Fibroblast of the aortic adventitia (primary cell): ENCODE measurements at places on chromosomes 12 and 14. TPM values are rescaled to one million over a fixed set of nuclear protein-coding genes. Genes with fewer than 3 reads are reported as not detected.

The GPATCH2L gene
- 47.9 and 57.6 TPM in 2 replicates for total RNA-seq

The GPX2 gene
- total RNA-seq = not detected in 2 replicates

The RNASE13 gene
- not detected in 2 replicates for total RNA-seq

The DHH gene
- 0.41 TPM in 1 of 2 replicates, not detected in the other for total RNA-seq

The KRT77 gene
- not detected in 2 replicates for total RNA-seq

The KRT83 gene
- total RNA-seq = not detected in 2 replicates

The HOMEZ gene
- 7.0 and 7.5 TPM in 2 replicates for total RNA-seq

The RFC5 gene
- 3.7 and 26.2 TPM in 2 replicates for total RNA-seq

The ANKRD33 gene
- total RNA-seq = 0.09 TPM in 1 of 2 replicates, not detected in the other

The SLC8A3 gene
- not detected in 2 replicates for total RNA-seq

The AMHR2 gene
- total RNA-seq = not detected in 2 replicates

The LPAR5 gene
- not detected in 2 replicates for total RNA-seq

The HCAR2 gene
- total RNA-seq = 0.25 TPM in 1 of 2 replicates, not detected in the other

The ANO4 gene
- 0.18 and 1.6 TPM in 2 replicates for total RNA-seq

The TCL1B gene
- total RNA-seq = 0.98 TPM in 1 of 2 replicates, not detected in the other

- DNase-seq = no peak
These were observed 597 bp upstream of the DYNC1H1 start for GRCh38 chr14:101963656-101964296.

DNA sequence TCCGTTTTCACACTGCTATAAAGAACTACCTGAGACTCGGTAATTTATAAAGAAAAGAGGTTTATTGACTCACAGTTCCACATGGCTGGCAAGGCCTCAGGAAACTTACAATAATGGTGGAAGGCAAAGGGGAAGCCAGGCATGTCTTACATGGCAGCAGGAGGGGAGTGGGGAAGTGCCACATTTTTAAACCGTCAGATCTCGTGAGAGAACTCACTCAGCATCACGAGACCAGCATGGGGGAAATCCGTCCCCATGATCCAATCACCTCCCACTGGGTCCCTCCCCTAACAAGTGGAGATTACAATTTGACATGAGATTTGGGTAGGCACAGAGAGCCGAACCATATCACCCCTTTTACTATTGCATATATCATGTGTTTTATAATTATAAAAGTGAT lies 2.0 kb upstream of the PIGH start:
- no peak for DNase-seq

GRCh38 chr12:89059721-89060541 lies 292.4 kb downstream of the DUSP6 start:
- DNase-seq = no peak

DNA sequence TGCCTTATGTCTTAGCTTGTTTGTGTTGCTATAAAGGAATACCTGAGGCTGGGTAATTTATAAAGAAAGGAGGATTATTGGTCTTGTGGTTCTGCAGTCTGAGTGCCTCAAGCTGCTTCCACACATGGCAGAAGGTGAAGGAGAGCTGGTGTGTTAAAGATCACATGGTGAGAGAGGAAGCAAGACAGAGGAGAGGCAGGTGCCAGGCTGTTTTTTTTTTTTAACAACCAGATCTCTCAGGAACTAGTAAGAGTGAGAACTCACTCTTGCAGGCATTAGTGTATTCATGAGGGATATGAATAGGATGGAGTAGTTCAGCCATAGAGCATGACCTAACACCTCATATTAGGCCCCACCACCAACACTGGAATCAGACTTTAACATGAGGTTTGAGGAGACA lies 123.4 kb downstream of the CMAS start:
- DNase-seq = no peak

DNA sequence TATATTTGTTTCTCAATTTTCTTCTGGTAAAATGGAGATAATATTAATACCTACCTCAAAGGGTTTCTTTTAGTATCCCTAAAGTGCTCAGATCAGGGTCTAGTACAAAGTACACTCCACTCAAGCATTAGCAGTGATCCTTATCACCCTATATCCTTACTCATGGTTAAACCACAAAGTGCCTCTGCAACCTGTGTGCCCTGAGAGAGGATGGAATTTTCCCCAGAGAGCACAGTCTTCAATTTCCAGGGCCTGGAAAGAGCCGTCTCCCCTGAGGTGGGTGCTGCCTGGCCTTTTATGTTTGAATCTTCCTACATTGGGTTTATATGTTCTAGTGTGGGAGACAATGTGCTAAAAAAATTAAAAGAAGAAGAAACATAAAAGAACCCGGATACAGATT lies 183.1 kb upstream of the FBXO33 start:
- no peak for DNase-seq

DNA sequence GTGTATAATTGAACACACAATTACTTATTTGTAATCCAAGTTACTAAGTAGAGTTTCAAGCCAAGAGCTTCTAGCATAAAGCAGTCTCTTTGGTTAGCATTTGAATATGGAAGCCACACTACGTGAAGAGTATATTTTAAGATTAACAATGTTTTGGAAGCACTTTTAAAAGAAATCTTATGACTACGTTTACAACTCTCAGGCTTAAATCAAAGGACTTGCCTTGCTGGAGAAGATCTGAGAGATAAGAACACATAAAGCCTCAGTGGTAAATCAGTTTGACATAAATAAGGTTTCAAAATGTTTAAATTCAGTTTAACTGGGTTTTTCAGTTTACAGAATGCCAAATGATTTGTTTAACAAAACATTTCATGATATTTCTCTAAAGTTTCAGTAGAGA lies 161.9 kb upstream of the PDE3A start:
- no peak for DNase-seq

GRCh38 chr12:43115441-43116160 lies 436.4 kb downstream of the ADAMTS20 start:
- DNase-seq = no peak

DNA sequence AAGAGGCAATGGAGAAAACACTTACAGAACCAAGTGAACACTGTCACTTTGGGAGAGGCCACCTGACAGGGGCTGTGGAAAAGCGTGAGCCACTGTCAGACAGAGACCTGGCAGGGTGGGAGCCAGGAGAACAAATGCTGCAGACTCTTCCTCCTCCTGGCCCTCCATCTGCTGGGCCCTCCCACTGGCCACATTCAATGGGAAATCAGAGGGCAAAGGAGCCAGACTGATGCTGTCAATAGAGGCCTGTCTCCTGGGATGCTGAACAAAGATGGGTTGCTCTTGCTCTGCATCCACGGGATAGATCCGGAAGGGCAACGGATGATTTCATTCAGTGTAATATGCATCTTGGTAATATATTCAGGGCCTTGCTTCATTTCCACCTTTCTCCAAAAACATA lies 44.9 kb upstream of the BCAT1 start:
- DNase-seq = no peak

DNA sequence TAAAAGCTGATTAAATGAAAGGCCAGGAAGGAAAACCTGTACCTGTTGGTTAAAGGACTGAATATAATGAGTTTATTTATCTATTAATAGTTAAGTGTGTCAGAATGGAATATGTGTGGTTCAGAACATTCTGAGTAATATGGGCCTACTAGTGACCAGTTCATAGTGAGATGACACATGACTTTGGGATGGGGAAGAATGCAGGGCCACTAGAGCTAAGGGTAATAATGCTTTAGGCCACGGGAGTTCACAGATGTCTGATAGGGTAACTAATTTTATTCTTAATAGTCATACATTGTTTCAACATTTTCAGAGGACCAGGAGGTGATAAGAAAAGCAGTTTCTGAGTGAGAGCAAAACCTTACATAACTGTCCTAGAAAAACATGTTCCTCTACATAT lies 247.8 kb upstream of the OR4E1 start:
- no peak for DNase-seq

GRCh38 chr14:55756078-55756477 lies 176.1 kb downstream of the KTN1 start:
- no peak for DNase-seq

- DNase-seq = no peak
These were observed 103.6 kb upstream of the LRIG3 start for GRCh38 chr12:59023861-59024424.

DNA sequence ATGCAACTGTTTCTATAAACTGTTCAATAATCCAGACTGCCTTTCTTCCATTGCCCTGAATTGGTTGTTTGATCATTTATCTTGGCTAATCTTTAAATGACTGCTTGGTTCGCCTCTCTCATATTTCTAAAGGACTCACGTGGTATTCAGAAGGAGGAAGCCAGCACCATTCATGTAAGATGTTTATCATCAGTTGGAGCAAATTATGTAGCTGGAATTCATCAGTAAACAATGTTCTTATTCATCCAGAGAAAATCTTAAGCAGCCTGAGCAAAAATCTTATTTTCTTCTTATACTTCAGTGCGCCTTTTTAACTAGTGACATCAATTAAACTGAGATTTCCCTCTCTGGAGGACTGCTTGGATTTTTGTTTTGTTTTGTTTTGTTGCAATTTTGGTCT lies 538.7 kb upstream of the TMEM132C start:
- no peak for DNase-seq

- DNase-seq = peak; percentile 20
These were observed 90.7 kb downstream of the SINHCAF start for GRCh38 chr12:31234955-31235867.

DNA sequence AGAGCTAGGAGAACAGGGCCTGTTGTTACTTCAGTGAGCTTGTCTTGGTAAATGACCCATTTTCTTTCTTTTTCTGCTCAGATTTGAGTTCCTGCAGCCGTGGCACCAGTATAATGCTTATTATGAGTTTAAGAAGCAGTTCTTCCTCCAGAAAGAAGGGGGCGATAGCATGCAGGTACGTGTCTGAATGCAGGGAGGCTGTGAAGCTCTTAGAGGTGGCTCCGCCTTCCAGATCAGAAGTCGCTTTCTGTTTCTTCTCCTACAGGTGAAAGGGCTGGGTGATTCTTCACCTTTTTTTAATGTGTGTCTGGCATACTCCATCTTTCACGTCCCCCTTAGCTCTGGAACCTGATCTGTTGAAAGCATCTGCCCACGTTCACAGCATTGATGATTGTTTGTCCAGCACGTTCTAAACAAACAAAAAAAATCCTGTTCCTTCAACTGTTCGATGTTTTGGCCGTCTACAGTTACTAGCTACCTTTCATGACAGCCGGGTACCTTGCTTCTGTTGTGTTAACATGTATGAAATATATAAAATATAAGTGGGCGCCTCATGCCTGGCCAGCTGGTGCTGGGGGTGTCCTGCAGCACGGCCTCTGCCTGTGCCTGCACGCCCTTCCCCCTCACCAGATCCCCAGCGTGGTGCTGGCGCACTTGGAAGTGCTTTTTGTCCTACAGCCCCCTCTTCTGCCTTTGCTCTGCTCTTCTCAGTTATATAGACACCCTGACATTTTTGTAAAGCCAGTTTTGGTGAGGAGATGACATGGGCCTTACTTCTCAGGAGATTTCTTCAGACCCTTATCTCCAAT lies 44.6 kb downstream of the SFSWAP start:
- DNase-seq = peak; percentile 10

- DNase-seq = no peak
These were observed 119.4 kb downstream of the SRGAP1 start for GRCh38 chr12:63963868-63964267.

DNA sequence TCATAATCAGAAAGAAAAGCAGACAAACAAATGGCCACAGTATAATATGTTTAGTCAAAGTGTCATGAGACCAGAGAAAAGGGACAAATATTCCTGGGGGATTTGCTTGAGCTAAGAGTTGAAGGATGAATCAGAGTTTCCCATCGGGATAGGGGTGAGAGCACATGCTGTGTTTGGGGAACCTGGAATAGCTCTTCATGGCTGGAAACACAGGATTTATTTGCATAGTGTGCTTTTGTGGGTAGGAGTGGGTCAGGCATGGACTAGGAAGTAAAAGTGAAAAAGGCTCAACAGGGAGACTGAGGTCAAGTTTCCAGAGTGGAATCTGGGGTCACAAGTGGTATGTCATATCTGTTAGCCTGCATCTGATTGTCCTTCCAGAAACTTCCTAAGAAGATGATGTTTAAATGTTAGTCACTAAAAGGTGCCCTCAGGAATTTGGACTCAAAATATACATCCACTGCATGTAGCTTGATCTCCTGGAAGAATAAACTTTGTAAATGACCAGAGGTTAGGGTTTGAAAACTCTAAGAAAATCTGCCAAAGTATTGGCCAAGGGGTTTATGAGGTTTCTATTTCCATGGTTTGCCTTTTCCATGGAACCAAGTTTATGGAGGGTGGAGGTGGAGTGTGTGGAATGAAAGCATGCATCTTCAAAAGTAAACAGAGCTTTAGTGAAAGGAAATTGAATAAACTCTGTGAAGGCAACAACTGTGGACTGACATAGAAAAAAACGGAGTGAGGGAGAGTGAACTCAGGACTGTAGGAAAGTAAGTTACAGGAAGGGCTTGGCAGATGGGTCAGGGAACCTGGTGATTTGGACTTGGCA lies 344.6 kb downstream of the C12orf75 start:
- DNase-seq = no peak

DNA sequence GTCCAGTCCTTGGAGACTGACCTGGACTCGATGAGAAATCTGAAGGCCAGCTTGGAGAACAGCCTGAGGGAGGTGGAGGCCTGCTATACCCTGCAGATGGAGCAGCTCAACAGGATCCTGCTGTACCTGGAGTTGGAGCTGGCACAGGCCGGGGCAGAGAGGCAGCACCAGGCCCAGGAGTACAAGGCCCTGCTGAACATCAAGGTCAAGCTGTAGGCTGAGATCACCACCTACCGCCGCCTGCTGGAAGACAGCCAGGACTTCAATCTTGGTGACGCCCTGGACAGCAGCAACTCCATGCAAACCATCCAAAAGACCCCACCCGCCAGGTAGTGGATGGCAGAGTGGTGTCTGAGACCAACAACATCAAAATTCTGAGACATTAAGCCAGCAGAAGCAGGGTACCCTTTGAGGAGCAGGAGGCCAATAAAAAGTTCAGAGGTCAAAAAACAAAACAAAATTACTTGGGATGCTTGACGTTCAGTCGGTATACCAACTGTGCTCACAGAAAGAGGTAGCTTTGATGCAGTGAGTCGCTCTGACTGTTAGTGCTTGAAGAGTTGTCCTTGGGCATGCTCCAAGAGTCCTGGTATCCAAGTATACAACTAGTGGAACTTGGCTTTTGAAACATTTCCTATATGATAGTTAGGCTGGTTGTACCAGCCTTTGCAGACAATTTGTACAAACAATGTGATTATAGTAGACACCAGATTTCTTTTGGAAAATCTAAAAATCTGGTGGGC lies 4.8 kb downstream of the MED6 start:
- no peak for DNase-seq

GRCh38 chr12:102437511-102437910 lies 42.9 kb downstream of the IGF1 start:
- DNase-seq = no peak

- DNase-seq = no peak
These were observed 16.4 kb upstream of the LRP10 start for GRCh38 chr14:22854963-22855724.

DNA sequence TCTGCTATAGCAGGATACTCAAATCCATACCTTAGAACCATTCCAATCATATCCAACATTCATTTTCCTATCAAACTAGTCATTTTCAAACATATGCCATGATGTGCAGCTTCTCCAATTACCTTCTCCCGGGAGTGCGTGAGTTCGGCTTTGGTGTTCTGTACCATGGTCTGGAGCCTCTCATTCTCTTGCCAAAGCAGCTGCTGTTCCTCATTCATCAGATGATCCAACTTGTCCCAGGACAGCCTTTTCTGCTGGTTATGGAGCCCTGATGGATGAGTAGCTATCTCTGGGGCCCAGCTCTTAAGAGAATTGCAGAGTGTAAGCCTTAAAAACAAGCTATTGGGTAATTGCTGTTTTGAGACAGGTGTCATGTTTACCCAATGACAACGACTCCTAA lies 71.1 kb upstream of the SAV1 start:
- DNase-seq = no peak
